ENCODE measurements at places on chromosomes 2 and 18.

DNA sequence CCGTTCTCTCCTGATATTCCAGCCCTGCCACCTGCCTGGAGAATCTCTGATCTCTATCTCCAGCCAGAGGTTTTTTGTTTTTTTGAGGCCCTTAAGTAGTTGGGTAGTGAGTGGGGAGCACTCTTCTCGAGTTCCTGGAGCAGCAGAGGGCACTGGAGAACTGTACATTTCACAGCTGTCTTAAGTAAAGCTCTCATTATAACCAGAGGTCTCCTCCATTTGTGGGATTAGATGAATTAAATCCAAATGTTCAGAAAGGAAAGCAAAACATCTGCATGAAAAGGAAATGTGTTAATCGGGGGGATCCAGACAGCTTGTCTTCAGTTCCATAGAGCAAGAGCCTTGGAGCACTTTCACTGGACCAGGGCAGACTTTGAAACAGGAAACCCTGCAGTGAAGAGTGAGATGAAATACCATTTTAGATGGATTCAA is 32.8 kb downstream of the AOX1 start:
- no peak for DNase-seq

- no peak for DNase-seq
Measured at GRCh38 chr18:3457261-3457724, 7.3 kb downstream of the TGIF1 start.

DNA sequence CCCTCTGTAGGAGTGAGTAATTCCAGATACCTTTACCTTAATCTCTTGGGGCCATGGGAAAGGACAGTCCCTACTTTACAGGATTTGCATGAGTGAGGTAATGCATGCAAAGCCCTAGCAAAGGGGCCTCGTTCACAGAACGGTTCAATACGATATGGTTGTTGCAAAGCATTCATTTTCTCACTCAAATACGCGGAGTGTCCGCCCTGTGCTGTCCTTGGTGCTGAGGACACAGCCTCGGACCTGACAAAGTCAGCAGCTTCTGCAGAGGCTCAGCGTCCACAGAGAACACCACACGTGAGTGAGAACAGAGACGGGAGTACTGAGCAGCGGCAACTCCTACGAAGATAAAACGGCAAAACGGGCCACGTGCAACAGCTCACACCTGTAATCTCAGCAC is 125.7 kb downstream of the EIPR1 start:
- DNase-seq, result no peak

DNA sequence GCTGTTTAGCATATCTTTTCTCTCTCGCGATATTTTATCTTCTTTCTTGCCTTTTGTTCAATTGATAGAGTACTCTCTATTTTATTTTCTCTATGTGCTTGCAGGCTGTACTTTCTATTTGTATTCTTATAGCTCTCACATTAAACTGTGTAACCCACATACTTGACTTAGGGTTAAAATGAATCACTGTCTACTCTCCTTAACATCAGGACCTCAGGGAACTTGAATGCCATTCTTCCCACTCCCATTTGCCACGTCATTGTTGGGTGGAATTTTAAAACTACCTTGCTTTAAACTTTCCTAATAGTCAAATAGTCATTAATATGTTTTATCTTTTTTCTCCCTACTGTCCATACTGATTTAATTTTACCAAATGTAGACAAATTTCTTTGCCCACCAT is 269.7 kb downstream of the ALPK2 start:
- DNase-seq, result no peak

DNA sequence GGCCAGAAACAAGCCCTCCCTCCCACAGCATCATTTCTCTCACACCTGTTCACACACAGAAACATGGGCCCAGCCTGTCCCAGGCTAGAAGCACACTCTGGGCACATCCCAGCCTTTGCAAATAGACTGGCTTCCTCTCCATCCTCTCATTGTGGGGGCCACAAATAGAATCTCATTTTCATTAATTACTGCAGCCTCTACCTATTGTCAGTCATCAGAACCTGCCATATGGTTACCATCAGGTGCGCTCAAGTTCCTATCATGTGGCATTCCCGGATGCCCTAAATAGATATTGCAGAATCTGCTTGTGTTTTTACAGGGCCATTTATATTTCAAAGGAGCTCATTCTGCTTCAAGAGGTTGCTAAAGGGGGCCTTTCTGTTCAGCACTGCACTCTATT is 460.7 kb downstream of the BCL11A start:
- DNase-seq, result no peak

GRCh38 chr2:63712748-63713147 is 124.0 kb downstream of the MDH1 start:
- DNase-seq, result no peak

DNA sequence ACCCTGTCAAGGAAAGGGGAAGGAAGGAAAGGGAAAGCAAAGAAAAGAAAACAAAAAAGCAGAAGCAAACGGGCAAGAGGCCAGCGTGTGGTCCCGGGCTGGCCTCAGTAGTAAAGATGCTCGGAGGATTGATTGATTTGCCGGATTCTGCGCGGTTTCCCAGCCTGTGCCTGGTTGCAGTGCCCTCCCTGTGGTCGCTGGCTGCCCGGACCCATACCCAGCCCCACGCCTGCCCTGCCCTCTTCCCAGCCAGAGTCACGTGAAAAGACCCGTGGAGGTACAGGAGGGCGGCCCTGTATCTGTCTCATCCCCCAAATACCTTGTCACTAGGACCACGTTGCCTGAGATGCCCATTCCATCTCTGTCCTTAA is 55.1 kb upstream of the IMP4 start:
- DNase-seq, result no peak

DNA sequence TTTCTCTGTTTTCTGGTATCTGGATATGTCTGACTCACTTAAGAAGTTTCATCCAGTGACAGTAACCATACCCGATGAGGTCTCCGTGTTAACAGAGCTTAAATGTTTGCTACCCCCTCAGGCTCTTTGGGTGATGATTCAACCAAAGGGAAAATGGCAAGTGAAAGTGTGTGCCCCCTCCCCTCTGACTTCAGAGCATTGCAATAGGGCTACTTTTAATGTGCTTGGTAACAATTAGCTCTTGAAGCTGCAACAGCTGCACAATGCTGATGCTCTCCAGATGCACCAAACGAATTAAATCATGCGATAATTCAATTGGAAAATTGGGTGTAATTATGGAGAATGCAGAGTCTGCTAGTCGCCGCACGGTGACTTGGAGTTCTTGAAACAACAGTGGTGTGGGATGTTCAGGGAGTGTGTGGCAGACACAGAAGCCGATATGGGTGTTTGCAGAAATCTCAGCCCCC is 270.7 kb downstream of the ALK start:
- no peak for DNase-seq

DNA sequence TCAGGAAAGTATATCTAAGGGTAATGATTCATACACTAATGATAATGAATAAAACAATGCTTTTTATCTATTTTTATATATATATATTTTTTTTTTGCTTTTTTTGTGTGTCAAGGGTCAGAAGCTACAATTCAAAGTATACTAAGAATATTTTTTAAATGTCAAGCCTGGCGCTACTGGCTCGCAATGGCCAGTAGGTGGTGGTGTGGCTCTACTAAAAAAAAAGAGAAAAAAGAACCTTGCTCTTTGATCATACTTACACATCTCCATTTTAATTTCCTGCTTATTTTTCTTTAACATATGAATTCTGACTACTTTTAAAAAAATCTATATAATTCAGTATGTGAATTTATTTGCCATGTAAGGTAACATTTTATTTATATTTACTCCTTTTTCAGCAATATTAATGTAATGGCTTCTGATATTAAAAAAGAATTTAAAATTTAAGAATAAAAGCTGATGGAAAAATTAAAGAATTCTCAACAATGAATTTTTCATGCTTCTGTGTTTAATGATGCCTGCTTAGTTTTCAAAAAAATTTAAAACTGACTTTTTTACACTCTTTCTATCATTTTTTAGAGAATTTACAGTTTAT is 232.9 kb downstream of the GULP1 start:
- DNase-seq, result no peak

- no peak for DNase-seq
Measured at GRCh38 chr2:124810132-124810531, 785.0 kb downstream of the CNTNAP5 start.

- no peak for DNase-seq
Measured at GRCh38 chr2:95054016-95054415, 28.5 kb downstream of the MAL start.

GRCh38 chr2:194725169-194725568 is 931.9 kb upstream of the SLC39A10 start:
- DNase-seq, result no peak

DNA sequence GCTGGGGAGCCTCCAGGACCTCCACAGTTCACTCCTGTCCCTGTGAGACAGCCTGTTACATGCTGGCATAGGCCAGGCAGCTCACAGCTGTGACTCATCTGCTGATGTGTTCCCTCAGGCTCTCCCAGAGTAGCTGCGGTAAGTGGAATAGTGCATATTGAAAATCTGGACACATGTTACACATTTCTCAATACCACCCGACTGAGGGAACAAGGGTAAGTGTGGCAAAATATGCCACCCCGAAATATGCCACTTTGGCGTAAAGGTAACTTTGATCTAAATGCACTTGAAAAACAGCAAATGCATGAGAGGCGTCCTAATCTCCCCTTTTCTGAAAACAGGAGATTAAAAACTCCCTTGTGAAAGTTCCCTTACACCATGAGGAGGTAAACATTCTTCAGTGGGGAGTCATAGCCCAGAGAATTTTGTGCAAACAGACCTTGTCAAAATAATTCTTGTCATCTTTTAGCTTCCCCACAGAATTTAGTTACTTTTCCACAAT is 557.9 kb downstream of the CCDC85A start:
- no peak for DNase-seq

DNA sequence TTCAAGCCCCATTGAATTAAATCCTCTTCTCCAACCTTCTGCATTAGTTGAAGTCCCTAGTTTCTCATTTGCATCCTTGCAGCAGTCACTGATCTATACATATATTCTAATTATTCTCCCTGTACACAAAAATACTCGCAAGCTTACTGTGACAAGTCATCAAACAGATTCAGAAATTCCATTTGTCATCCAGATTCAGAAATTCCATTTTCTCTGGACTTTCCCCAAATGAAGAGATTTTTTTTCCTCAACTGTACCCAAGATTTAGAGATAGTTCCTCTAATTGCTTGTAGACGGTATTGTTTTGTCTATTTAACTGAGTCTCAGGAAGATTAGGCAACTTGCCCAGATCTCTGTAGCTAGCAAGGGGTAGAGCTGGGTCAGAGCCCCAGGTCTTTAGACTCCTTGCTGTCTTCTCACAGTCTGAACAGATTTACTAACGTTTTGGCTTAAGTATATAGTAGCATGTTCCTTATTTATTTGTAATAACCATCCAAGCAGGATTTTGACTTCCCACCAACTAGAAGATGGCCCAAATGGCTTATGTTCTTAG is 34.2 kb downstream of the RAB12 start:
- DNase-seq, result no peak

GRCh38 chr2:54678719-54679118 is 44.7 kb upstream of the EML6 start:
- DNase-seq, result no peak

- no peak for DNase-seq
Measured at GRCh38 chr2:241810307-241811200, 1.6 kb downstream of the NEU4 start.

- no peak for DNase-seq
Measured at GRCh38 chr18:10312326-10313015, 142.0 kb upstream of the APCDD1 start.

All from breast epithelium (tissue), 4 donors.